WERI-Rb-1 (cell line): ENCODE measurements at places on chromosomes 5 and 9.

DNA sequence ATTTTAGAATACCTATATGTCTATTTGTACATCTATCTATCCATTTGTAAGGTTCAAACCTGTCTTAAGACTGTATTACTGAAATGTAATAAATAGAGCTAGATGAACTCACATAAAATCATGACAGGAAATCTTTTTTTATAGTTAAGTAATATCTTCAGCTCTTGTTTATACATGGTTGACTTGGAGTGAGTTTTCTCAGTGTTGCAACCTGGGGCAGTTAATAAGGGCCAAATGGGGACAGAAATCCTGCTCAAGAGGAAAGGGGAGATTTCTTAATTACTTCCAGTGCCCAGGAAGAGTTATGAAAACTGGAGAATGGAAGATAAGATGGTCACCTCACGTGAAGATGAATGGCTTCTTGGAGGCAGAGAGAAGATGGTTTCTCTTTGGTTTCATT, 265.1 kb upstream of the FBXL7 start:
- no peak for DNase-seq

- no peak for DNase-seq
These were observed 215.6 kb downstream of the PIK3R1 start for GRCh38 chr5:68431186-68431585.

GRCh38 chr5:3226196-3226920, 369.3 kb upstream of the IRX1 start:
- no peak for DNase-seq

- DNase-seq = no peak
These were observed 96.4 kb downstream of the ADCY2 start for GRCh38 chr5:7492371-7492770.

- DNase-seq = no peak
These were observed 417.7 kb upstream of the IRX4 start for GRCh38 chr5:2300421-2300820.

GRCh38 chr9:120410925-120411501, 169.0 kb downstream of the CDK5RAP2 start:
- no peak for DNase-seq

GRCh38 chr5:54678737-54679136, 161.2 kb downstream of the SNX18 start:
- DNase-seq = no peak

DNA sequence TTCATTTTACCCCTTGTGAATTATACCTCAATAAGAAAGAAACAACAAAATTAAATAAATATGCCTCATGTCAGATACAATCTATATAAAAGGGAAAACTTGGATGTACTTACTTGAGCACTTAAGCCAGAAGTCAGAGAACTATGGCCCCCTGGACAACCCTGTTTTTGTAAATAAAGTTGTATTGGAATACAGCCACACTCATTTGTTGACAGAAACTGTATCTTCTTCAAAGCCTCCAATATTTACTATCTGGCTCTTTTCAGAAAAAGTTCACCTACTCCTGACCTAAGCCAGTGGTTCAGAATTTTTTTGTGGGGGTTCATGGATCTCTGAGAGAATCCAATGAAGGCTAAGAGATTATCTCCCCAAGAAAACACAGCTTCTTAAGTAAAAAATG, 45.3 kb upstream of the RASEF start:
- DNase-seq = no peak

DNA sequence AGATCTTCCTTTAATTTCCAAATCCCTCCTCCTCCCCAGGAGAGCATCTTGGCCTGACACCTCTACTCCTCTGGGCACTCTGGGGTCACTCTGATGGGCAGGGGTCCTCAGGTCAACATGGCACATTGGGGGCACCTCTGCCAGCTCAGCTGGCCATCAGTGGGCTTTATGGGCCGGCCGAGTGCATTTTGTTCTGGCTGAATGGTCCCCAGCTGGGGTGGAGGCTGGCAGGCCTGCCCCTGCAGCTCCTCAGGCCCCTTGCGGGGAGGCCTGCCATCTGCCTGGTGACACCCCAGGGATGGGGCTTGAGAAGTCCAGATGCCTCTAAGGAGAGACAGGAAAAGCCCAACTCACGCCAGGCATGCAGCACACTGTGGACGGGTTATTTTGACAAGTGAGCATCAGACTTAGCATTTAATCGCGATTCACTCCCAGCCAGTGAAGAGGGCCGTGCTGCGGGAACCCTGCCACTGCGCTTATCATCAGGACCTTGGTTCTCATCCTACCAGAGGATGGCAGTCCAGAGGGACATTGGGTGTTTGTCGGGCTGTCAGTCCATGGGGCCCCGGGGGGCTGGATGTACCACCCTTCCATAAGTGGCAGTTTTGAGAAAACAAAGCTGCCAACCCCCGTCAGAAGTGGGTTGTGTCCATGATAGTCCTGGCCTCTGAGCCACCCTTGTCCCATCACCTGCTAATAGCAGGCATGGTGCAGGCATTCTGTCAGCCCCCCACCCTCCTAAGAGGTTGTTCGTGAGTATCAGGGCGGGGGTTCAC, 21.7 kb downstream of the PHF2 start:
- DNase-seq = no peak
